ENCODE measurements at places on chromosomes 1 and 21.

GRCh38 chr1:204408074-204408507 lies 3.5 kb downstream of the PPP1R15B start:
- no peak for DNase-seq

DNA sequence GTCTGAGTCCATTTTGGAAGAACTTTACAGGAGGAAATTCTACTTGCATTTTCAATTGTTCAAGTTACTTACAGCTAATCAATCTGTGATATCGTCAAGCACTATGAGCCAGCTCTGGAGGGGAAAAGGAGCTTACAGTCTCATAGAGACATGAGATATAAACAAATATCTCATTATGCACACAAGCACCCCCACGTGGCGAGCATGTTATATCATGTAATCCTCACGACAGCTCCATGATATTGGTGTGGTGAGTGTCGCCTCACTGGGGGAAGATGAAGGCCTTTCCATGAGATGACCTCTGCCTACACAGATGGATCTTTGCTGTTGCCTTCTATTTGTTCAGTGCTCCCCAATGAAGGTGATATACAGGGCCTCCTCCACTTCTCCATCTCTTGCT lies 34.6 kb downstream of the TNR start:
- no peak for DNase-seq

- no peak for DNase-seq
Observed at GRCh38 chr1:41367288-41367642, 6.0 kb downstream of the FOXO6 start.

DNA sequence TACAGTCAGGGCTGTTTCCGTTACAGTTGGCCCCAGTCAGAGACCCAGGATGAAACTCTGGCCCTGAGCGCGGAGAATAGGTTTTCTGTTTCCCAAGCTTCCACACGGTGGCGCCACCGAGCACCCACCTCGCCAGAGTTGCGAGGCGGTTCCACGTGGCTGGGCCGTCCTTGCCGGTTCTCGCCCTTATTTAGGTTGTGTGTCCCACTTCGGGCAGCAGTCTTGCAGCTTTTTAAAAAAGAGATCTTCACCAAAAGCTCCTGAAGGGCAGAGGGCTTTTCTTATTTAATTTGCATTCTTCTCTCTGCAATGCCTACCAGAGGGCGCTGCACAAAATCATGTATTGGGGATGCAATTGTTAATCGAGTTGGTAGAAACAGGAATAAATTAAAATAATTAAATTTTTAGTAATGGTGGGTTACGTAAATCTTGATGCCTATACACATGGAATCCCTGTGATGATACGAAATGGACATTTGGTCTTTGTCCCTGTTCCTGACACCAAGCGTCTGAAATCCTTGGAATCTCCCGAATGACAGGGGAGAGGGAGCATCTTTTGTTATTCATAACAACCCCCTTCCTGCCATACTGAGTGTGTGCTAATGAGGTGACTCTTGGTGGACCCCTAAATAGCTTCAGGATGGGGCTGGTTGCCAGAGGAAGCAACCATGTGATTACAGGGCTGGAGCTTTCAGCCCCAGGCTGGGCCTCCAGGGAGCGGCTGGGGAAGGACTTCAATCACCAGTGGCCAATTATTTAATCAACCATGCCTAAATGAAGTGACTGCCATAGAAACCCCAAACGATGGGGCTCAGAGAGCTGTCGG lies 5.6 kb upstream of the S100A7 start:
- peak; percentile 51 for DNase-seq

GRCh38 chr1:3323796-3324703 lies 130.4 kb upstream of the ARHGEF16 start:
- no peak for DNase-seq

GRCh38 chr1:1599030-1599934 lies 653 bp downstream of the FNDC10 start:
- no peak for DNase-seq

Measured in stimulated activated CD4-positive, alpha-beta T cell treated with anti-CD3 and anti-CD28 coated beads, Interleukin-1b, Interleukin-23, amount 100 ng/mL, for 24 hours (primary cell).